Brain (organoid and tissue), 16 donors: ENCODE measurements at places on chromosomes 6 and 20. TPM values are rescaled to one million over a fixed set of nuclear protein-coding genes. Genes with fewer than 3 reads are reported as not detected.

The TMX4 gene
- 33.1 TPM for polyA plus RNA-seq

The MEI4 gene
- not detected for polyA plus RNA-seq

The CENPW gene
- 31.8 TPM for polyA plus RNA-seq

- peak; percentile 41 for DNase-seq
Observed at GRCh38 chr20:48750941-48751635, 76.7 kb downstream of the PREX1 start.

GRCh38 chr6:45323656-45324224 lies 4.4 kb upstream of the RUNX2 start:
- no peak for DNase-seq

GRCh38 chr6:15734118-15734897 lies 71.5 kb upstream of the DTNBP1 start:
- no peak for DNase-seq

- no peak for DNase-seq
Observed at GRCh38 chr20:19181552-19181951, 30.9 kb upstream of the SLC24A3 start.

DNA sequence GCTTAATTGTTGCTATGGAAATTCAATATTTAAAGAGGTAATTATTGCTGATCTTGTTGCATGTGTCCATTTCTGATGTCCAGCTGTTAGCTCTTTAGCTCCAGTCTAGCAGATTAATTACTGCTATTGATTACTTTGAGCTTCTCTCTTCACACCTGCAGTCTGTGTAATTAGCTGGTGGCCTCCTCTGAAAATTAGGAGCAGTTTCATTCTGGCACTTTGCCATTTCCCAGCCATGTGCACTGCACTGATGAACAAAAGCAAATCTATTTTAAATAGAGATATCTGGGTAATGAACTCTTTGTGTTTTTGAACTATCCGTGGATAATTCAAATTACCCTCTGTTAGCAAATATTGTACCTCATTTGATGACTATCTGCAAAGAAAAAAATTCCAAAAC lies 275.9 kb downstream of the RNF144B start:
- DNase-seq = peak; percentile 66

DNA sequence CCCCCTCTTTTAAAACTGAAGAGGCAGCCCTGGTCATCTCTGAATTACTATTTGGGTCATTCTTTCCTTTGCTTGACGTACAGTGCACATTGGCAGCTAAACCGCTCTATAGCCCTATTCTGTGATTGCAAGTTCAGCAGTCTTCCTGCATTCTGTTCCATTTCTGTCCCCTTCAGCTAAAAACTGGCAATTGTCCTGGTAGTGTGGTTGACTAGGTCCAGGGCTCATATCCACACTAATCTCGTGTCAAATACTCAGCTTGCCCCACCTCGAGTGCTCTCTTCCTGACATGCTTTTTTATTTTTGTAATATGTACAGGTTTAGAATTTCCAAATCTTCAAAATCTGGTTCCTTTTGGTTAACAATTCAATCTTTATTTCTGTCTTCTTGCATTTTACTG lies 282.1 kb downstream of the THBS2 start:
- DNase-seq = no peak

DNA sequence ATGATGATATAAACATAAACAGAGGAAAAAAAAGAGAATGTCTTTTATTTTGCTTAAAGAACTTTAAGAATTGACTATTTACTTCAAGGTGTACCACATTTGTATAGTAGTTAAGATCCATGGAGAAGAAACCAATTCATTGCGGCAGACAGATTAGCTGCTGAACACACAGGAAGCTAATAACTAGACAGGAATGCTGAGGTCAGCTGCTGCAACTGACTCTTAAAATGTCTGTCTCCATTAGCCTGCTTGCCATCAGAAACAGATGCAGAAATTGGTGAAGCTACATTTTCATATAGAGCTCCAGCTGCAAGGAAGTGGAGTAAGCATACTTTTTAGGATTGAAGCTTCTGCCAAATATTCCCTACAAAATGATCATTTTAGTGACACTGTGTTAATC lies 939.5 kb downstream of the EPHA7 start:
- DNase-seq = peak; percentile 13

DNA sequence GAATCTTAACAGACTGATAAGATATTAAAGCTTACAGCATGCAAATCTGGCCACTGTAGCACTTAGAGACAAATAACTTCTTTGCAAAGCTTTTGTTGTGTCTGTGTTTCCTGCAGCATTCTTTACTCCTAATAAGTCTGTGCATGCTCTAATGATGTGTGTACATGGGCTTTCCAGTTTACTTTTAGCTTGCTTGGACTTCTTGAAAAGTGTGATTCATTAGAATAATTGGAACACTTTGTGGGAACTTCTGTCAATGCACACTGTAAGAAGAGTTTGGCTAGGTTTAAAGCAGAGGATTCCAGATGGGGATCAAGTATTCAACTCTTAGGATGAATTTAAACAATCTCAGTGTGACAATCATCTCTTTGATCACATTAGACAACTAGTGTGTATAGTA lies 22.1 kb upstream of the TINAG start:
- peak; percentile 14 for DNase-seq

- peak; percentile 42 for DNase-seq
Observed at GRCh38 chr6:113558966-113559365, 298.2 kb upstream of the MARCKS start.

DNA sequence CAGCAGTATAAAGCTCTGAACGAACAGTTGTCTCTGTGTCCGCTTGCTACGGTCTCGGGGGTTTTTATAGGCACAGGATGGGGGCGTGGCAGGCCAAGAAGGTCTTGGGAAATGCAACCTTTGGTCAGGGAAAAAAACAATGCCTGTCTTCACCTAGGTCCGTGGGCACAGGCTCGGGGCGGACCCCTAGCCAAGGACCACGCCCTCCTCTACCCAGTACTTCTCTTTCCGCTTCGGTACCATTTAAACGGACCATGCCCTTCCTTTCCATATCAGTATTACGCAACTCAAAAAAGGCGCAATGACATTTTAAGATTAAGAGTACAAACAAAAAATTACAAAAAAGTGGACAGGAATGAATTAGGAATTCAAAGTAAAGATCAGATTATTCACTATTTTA lies 44.3 kb upstream of the SLC17A4 start:
- no peak for DNase-seq

GRCh38 chr6:29236060-29236459 lies 65.4 kb downstream of the OR2J2 start:
- no peak for DNase-seq

DNA sequence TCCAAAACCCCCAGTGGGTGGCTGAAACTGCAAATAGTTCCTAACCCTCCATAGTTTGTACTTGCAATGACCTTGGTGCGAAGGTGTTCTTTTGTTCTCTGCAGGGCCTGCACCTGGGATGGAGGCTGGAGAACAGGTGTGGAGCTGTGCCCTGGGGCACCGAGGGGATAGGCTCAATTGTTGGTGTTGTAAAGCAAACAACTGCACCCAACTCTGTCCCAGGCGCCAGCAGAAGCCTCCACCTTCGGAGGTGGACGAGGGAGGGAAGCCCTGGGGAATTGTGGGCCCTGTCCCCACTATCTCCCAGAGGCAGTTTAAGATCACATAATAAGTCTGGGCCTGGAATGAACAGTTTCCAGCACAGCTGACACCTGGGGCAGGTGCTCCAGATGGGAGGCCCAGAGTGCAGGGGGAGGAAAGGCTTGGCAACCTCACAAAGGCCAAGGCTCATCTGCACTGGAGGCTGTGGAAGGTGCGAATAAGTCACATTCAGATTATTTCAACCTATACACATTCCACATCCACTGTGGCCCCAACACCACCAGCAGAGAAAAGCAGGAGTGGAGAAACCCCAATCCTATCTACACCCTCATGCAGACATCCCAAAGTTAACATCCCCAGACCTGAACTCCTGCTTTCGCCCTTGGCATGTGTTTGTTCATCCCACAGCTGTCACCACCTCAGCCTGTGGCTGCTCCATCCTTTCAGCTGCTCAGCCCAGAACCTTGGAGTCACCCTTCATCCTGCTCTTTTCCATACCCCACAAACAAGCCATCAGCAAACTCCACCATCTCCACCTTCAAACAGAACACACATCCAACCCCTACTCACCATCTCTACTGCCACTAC lies 12.3 kb upstream of the CBFA2T2 start:
- no peak for DNase-seq
